ENCODE measurements at places on chromosomes 2 and 18.

GRCh38 chr2:58447586-58447985 lies 206.5 kb upstream of the FANCL start:
- DNase-seq, result no peak

DNA sequence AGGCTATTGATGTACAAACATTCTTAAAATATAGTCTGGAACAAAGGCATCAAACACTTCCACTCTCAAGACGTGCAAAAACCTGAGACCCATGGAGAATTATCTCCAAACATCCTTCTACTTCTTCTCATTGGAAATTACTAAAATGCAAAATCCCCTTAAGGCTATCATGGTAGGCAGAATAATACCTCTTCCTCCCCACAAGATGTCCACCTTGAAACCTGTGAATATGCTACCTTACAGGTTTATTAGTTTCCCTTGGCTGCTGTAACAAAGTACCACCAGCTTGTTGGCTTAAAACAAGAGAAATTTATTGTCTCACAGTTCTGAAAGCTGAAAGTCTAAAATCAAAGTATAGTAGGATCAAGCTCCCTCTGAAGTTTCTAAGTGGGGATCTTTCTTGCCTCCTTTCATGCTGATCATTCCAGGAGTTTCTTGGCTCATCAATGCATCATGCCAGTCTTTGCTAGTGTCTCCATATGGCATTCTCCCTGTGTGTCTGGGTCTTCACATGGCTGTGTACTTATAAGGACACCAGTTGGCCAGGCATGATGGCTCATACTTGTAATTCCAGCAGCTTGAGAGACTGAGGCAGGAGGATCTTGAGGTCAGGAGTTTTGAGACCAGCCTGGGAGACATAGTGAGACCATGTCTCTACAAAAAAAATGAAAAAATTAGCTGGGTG lies 163.7 kb upstream of the NCK2 start:
- DNase-seq, result no peak

DNA sequence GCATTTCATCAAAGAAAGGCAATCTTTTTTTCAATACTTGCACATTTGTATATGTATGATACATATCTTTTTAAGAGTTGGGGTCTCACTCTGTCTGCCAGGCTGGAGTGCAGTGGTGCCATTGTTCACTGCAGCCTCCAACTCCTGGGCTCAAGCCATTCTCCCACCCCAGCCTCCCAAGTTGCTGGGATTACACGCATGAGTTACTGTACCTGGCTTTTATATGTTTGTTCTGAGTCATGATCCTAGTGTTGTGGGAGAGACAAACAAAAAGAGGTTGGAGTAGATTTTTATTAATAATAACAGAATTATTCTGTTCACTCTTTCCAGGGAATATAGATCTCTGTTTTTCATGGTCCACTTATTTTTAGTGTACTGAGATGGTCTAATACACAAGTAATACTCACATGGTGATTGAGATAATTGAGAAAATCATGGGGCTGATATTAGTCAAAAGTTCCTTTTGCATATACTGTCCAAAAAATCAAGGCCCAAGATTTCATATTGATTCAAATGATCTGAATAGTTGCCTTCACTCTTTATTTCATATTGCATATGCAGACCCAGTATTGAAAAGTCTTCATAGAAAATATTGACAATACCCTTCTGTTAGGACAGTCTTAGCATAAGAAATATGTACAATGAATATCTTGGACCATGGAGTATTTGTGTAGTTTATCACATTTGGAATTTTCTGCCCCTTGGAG lies 138.3 kb downstream of the FMNL2 start:
- DNase-seq, result no peak

DNA sequence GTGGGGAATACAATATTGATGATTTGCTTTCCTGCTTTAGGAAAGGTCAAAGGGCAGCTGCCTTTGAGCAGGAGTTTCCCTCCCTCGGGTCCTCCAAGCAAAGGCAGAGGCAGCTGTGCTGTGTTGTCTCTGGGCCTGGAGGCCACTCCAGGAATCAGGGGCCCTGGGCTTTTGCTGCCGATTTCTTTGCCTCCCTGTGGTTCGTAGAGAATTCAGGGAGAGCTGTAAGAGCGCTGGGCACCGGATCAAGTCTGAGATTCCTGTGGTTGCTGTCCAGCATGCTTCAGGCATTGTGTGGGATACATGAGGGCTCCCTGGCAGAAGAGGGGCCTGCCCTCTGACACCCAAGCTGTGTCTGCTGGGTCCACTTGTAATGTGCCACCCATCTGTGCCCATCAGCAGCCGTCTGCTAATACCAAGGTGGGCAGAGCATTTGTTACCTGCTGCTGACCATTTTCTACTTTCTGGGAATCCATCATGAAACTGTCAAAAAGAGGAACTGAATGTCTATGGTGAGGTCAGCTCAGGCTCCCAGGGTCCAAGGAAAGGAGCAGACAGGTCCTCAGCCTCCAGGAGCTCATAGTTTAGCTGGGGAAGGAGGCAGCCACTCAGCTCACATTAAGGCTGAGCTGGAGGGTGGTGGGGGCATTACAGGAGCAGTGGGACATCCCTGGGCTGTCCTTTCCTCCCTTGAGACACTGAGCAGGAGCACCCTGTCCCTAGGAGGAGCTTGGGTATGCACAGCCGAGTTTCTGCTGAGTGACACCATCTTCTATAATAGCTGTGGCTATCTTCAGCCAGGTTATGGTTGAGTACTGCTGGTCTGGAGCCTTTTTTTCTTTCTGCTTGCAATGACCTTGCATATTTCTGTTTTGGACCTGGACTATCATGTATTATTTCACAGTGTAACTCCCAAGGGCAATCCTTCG lies 68.5 kb downstream of the CTIF start:
- DNase-seq, result no peak

- DNase-seq, result no peak
These were observed 117.0 kb downstream of the EHBP1 start for GRCh38 chr2:62822549-62822948.

DNA sequence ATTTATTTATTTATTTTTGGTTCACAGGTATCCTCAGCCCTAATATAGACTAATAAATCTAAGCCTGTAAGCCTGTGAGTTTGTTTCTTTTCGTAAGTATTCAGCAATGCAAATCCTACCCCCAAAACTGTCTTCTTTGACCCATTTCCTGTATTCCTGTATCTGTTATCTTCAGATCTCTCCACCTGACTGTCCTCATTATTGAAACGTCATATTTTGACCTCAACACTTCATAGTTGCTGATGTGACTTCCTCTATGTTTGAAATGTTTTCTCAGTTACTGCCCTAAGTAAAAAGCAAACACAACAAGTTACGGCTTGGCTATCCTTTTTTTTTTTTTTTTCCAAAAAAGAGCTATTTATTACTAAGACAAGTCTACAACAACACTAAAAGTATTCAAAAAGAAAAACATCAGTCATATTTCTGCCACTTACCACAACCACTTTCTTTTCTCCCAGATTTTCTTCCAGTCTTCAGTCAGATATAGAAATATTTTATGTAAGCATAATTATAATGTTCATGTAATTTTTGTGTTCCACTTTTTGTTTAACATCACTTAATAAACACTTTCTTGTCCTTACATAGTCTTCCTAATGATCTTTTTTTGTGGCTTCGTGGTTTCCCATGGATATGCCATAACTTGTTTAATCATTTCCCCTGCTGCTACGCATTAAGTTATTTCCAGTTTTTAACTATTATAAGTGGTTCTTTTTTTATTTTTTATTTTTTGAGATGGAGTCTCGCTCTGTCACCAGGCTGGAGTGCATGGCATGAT lies 45.0 kb upstream of the EML4 start:
- DNase-seq, result no peak

- no peak for DNase-seq
These were observed 12.6 kb downstream of the SLC20A1 start for GRCh38 chr2:112658301-112658700.

DNA sequence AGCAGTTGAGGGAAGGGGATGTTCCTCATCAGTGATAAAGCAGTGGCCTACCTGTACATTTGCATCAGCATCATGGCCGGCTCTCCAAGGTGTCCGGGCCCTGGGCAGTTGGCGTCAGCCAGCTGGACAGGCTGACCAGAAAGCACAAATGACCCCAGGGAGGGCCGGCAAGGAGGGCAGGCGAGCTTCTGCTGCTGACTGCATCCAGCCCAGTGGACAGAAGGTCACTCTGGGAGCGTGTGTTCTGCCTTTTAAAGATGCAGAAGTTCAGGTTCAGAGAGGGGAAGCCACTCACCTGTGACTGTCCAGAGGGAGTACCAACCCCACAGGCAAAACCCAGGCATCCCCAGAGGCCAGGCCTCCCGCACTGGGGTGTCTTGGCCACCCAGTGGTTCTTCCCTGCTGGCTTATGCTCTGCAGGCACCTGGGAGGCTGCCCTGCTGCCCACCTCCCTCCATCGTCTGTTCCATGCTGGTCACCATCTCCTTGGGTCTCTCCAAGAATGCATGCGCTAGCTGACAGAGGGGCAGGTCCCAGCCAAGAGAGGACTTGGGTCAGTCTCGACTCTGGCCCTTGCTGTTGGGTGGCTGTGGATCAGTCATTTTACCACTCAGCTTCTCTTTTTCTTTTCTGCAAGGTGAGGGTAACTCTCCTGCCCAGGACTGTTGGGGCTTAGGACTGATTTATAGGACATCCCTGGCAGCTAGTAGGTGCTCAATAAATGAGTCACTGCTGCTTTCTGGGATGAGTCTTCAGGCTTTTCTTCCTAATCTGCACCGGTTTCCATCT lies 89.9 kb downstream of the INHBB start:
- DNase-seq, result no peak

DNA sequence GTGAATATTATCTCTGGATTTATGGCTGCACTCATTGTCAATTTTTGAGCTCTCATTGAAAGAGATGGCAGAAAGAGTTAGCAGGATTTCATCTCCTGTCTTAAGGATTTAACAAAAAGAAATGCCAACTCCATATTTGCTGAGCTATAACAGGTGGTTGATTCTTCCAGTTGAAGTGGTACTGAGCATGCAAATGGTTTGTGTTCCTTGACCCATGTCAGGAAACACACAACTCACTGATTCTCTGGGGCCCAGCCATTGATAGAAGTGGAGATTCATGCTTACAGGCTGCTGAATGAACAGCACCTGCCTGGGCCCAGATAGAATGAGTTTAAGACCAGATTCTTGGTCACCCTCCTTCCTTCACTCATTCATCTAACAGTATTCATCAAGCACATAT lies 128.8 kb downstream of the CERS6 start:
- DNase-seq, result no peak

DNA sequence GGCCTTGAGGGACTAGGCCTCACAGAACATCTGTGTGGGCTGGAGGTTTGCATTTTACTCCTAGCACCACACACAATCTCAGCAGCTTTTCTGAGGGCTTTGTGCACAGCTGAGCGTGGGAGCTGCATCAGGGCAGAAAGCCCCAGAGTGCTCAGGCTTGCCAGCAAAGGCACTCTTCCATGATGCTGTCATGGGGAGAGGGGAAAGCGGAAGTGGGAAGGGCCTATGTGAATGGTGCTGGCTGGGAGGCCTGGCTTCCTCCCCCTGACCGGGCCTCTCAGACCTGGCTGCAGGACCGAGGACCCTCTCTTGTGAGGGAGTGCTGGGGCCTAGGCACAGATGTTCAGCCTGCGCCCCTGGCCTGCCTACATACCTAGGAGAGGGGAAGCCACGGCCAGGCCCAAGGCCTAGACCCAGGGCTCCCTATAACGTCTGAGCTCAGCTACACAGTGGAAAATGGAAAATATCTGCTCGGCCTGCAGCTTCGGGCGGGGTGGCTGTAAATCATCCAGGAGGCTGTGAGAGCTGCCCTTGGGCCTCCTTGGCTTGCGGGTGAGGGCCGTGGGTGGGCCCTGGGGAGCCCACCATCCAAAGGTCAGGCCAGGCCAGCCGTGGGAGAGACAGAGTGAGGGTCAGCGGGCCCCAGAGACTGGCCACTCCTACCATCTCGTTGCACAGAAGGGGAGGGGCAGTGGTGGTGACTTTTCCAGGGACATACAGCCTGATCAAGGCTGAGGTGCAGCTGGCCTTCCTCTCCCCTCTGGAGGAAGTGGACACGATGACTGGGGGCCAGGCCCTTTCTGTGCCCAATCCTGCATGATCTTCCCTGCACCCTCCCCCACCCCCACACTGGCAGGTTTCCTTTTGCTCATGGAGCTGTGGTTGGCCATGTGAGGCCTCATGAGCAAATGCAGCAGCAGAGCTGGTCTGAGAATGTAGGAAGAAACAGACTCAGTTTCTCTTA lies 22.8 kb downstream of the GLI2 start:
- DNase-seq, result no peak

DNA sequence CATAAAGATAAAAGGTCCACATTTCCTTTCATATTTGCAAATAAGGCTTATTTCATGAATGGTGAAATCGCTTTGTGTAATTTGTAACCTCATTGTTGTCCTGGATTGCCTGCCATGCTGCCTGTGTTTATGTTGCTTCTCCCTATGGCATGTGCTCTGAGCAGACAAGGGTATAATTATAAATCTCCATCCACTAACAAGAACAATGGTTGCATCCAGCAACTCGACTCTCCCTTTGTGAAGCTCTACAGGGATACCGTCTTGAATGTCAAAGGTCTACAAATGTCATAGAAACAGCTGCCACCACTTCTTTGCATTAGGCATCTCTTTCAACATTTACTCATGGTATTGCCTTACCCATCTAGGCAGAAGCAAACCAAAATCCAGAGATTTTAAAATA lies 209.6 kb downstream of the SLC8A1 start:
- DNase-seq, result no peak

DNA sequence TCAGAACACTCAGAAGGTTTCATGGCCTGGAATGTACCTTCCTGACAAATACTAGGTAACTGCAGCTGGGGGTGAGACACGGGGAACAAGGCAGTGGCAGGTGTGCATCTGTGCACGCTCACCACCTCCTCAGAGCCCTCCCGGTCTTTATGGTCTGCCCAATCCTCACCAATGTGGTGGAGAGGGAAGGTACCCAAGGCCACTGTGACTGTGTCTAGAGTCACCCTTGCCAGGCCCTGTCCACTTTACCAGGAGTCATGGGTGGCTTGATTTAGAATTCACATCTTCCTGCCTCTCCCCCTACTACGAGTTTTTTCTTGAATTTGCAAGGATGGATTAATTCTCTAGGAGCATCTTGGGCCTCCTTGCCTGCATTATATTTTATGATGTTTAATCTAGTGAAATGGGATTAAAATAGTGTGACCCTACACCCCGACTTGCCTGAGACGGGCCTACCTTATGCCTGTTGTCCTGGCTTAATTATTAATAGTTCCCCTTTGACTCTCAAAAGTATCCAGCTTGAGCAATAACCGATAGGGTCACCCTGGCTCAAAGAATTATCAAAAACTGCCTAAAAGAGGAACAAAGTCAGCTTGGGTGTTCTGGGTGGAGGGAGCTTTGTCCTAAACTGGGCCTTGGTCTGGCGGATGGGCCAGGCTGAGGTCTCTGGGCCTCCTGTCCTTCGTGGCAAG lies 56.5 kb downstream of the ACAA2 start:
- no peak for DNase-seq

DNA sequence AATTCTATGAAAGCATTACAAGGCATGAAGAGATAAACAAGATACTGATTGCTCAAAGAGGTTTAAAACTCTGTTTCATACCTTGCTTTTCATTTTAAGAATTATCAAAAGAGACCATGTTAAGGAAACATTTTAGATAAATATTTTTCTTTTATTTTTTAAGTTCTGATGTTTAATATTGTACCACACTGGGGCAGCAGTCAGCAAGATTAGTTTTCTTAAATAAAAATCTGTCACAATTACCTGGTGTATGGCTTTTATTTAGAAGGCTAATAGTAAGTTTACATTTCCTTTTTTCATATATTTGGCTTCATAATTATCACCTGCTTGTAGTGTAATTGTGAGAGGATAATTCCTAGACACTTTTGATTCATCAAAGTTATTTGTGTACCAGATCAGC lies 46.4 kb downstream of the ZNF804A start:
- no peak for DNase-seq

GRCh38 chr18:77339093-77339492 lies 89.4 kb downstream of the GALR1 start:
- no peak for DNase-seq

Data from activated CD8-positive, alpha-beta memory T cell treated with anti-CD3 and anti-CD28 coated beads for 1 hour (primary cell).